ENCODE measurements at places on chromosomes 11 and 22. TPM values are rescaled to one million over a fixed set of nuclear protein-coding genes. Genes with fewer than 3 reads are reported as not detected.

- peak overlapping the region; percentile 23 for H3K4me3 ChIP-seq
- H3K4me1 ChIP-seq = peaks cover 22% of the 10 kb centered on the region
- peak; percentile 57 for DNase-seq
These were observed 171.5 kb upstream of the B3GAT1 start for GRCh38 chr11:134583397-134583990.

DNA sequence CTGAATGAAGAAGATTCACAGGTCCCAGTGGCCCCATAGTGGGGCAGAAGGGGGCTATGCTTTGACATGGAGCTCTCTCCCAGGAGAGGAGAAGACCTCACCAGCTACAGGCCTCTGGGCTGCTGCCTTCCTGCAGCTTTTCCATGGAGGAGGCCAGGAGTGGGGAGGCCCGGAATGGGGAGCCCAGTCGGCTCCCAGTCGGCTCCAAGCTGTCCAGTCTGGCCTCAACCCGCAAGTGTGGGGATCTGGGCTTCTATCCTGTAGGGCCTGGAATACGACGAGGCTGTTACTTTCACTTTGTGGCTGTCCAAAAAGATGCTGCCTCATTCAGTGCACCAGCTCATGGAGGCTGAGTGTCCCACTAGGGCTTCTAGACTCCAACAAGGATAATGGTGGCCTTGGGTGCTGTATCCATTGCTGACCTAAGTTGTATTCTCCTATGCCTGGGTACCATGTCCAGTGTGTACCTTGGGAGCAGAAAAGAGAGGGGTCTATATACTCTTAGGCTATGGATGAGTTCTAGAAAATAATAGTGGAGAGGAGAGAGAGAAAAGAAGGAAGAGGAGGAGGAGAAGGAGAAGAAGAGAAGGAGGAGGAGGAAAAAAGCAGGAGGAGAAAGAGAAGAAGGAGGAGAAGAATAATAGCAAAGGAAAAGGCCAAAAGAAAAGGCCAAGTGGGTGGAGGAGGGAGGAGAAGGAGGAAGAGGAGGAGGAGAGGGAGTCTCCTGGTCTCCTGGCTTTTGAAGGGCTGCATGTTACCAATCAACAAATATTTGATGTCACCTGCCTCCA lies 1.1 kb downstream of the MYO18B start:
- H3K36me3 ChIP-seq = peaks cover 40% of the 10 kb centered on the region
- peak overlapping the region; percentile 48 for H3K27ac ChIP-seq
- H3K27me3 ChIP-seq = no peaks in the 10 kb centered on the region
- no peak for DNase-seq
- H3K4me3 ChIP-seq = peak overlapping the region; percentile 44

GRCh38 chr11:75114465-75114864 lies 17.8 kb upstream of the OR2AT4 start:
- H3K27ac ChIP-seq = no peak overlapping the region
- peaks cover 32% of the 10 kb centered on the region for H3K27me3 ChIP-seq
- no peak overlapping the region for H3K4me3 ChIP-seq
- no peak for DNase-seq

- DNase-seq = no peak
- no peak overlapping the region for H3K4me3 ChIP-seq
- H3K36me3 ChIP-seq = no peaks in the 10 kb centered on the region
- no peak overlapping the region for H3K27ac ChIP-seq
- H3K4me1 ChIP-seq = no peaks in the 10 kb centered on the region
These were observed 46.4 kb upstream of the AMOTL1 start for GRCh38 chr11:94721565-94722292.

The ANGPTL5 gene
- total RNA-seq = not detected

The LRP4 gene
- total RNA-seq = 0.16 TPM

The THOC5 gene
- 62.9 TPM for total RNA-seq

All from activated CD8-positive, alpha-beta memory T cell treated with anti-CD3 and anti-CD28 coated beads, Interleukin-2, amount 10 ng/mL, durations not matched to agents 7 days and 5 days (primary cell).